ENCODE measurements at places on chromosomes 13 and 19.

GRCh38 chr19:48813123-48813913 is 2.5 kb upstream of the BCAT2 start:
- no peak for DNase-seq

GRCh38 chr19:12937093-12937926 is 1.1 kb upstream of the CALR start:
- DNase-seq: peak; percentile 59

DNA sequence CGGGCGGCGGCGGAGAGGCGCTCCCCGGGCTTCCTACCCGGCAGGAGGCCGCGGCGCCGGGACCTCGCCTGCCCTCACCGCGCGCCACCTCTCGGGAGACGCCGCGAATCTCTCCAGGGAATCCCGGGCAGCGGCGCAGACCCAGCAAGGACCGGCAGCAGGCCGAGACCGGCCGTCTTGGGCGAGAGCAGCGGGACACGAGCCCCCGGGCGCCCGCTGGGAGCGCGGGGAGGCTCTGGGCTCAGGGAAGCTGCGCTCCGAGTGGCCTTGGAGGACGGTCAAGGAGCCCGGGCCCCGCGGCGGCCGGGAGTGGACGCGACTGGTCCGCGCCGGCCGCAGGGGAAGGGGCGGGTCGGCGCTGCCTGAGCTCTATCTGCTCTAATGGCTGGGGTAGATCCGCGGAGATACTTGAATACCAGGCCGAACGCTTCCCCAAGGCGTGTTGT is 14.7 kb downstream of the CDX2 start:
- DNase-seq: peak; percentile 71

DNA sequence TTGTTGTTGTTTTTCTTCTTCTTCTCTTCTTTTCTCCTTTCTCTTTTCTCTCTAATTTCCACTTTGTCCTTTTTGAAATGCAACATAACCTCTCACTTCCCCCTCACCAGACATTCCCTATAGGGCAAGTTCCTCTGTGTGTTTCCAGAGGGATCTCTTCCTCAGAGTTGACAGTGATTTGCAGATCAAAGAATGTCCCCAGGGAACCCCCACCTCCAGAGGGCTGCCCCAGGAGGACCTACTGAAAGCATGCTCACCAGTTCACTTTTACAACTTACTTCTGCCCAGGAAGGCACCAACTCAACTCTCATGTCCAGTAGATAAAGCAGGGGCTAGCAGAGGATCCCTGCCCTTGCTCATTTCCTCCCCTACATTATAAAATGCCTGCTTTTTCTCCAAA is 1648.0 kb downstream of the PCDH9 start:
- DNase-seq: no peak

- no peak for DNase-seq
Measured at GRCh38 chr19:56398809-56399208, 5.3 kb upstream of the ZNF583 start.

DNA sequence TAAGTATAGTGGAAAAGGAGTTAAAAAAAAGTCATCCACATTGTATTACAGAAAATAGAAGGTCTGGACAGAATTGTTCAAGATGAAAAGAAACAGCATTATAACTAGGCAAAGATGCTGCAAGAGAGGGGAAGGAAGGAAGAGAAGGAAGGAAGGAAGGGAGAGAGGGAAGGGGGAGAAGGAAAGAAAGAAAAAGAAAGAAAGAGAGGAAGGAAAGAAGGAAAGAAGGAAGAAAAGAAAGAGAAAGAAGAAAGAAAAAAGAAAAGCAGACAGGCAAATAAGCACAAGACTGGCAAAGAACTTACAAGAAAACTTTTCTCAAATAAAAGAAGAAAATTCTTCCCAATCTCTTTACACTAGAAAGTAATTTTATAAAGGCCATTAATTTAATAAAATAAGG is 15.1 kb upstream of the FLT1 start:
- no peak for DNase-seq

- DNase-seq: no peak
Measured at GRCh38 chr19:339262-339887, 5.2 kb downstream of the MIER2 start.

DNA sequence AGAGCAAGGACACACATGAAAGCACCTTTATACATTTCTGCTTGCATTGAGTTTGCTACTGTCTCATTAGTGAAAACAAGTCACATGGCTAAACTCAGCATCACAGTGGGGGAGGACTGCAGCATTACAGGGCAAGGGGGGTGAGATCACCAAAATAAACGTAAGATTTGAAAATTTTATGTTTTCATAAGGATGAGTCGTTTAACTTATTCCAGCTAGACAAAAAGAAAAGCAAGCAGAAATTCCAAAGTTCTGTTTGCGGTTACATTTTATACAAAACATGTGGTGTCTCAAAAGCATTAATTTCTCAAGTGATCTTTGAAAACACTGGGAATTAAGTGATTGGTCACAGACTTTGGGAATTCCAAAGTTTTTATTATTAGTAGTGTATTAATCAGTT is 261.4 kb upstream of the RXFP2 start:
- DNase-seq: no peak

DNA sequence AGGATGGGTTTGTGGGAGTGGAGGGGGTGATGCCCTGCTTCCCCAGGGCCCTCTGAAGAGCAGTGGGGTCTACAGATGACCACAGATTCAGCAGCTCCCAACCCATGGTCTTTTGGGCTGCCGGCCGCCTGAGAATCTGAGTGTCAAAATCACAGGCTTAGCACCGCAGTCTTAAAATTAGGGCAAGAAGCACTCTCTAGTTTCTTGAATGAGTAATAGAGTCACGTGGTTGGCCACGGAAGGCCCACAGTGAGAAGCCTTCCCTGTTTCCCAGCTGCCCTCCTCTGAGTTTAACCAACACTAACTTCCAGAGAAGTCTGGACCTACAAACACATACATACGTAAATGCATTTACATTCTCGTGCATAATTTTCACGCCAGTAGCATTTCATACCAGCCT is 5.2 kb downstream of the PRMT1 start:
- no peak for DNase-seq

- DNase-seq: no peak
Measured at GRCh38 chr19:31516756-31517155, 167.5 kb upstream of the TSHZ3 start.

DNA sequence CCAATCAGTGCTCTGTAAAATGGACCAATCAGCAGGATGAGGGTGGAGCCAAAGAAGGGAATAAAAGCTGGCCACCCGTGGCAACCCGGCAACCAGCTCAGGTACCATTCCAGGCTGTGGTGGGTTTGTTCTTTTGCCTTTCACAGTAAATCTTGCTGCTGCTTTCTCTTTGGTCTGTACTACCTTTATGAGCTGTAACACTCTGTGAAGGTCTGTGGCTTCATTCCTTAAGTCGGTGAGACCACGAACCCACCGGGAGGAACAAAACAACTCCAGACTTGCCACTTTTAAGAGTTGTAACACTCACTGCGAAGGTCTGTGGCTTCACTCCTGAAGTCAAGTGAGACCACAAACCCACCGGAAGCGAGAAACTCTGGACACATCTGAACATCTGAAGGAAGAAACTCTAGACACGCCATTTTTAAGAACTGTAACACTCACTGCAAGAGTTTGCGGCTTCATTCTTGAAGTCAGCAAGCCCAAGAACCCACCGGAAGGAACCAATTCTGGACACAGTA is 16.5 kb upstream of the SPACA6 start:
- DNase-seq: no peak

DNA sequence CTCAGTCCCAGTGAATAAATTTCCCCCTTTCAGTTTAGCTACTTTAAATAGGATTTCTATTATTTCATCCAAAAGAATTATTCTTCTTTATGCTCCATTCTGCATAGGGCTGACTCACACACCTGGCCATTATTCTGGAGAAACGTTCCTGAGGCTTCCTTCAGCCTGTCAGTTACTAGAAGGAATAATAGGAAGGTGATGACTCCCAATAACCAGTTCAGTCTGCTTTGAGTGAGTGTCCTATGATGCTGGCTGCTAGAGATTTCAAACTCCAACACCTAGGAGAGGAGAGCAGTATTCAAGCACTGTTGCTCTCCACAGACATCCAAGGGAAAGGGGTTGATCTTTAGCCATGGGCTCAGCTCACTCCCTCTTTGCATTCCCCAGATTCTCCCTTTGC is 117.8 kb downstream of the KCTD12 start:
- DNase-seq: no peak

DNA sequence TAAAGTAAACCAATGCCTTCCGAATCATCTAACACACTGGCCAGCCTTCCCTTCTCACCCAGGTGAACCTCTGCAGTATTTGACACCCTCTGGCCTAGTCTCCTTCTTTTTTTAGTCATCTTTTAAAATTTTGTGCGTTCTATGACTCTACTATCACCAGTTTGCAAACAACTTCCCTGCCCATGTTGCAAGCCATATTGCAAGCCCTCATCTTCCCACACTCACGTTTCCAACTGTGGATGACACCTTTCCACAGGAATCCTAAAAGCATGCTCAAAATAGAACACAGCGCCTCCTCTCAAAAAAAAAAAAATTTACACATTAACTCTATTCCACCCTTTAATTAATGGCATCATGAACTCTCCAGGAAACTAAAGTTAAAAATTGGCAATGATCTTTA is 440.1 kb downstream of the EFNB2 start:
- no peak for DNase-seq

DNA sequence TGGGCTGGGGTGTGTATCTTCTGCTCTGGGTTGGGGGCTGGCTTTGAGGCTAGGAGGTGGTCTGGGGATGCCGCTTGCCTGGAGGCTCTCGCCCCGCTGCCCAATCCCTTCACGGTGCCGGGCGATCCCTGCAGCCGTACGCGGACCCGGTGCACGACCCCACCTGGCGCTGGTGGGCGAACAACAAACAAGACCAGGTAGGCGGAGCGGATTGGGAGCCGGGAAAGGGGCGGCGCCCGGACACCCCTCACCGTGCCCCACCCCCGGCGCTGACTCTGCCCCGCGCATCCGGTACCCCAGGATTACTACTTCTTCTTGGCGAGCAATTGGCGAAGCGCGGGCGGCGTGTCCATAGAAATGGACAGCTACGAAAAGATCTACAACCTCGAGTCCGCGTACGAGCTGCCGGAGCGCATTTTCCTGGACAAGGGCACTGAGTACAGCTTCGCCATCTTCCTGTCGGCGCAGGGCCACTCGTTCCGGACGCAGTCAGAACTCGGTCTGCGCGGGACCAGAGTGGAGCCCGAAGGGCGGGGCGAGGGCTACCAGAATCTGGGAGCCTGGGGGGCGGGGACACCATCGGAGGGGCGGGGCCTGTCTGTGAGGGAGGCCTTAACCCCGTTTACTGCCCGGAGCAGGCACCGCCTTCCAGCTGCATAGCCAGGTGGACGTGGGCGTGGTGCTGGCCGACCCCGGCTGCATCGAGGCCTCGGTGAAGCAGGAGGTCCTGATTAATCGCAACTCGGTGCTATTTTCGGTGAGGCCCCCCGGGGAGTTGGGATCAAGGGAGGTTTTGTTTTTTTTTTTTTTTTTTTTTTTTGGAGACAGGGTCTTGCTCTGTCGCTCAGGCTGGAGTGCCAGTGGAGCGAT is 12.1 kb upstream of the PSMD8 start:
- DNase-seq: peak; percentile 33

DNA sequence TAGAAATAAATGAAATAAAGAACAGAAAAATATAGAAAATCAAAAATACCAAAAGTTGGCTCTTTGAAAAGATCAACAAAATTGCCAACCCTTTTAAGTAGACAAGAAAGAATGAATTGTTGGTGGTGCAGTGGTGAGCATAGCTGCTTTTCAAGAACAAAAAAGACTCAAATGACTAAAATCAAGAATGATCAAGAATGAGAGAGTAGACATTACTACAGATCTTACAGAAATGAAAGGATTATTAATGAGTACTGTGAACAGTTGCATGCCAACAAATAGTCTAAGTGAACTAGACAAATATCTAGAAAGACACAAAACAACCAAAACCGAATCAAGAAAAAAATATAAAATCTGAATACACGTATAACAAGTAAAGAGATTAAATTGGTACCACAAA is 53.9 kb downstream of the FNDC3A start:
- no peak for DNase-seq

GRCh38 chr13:20989656-20990321 is 71.6 kb downstream of the LATS2 start:
- DNase-seq: no peak

DNA sequence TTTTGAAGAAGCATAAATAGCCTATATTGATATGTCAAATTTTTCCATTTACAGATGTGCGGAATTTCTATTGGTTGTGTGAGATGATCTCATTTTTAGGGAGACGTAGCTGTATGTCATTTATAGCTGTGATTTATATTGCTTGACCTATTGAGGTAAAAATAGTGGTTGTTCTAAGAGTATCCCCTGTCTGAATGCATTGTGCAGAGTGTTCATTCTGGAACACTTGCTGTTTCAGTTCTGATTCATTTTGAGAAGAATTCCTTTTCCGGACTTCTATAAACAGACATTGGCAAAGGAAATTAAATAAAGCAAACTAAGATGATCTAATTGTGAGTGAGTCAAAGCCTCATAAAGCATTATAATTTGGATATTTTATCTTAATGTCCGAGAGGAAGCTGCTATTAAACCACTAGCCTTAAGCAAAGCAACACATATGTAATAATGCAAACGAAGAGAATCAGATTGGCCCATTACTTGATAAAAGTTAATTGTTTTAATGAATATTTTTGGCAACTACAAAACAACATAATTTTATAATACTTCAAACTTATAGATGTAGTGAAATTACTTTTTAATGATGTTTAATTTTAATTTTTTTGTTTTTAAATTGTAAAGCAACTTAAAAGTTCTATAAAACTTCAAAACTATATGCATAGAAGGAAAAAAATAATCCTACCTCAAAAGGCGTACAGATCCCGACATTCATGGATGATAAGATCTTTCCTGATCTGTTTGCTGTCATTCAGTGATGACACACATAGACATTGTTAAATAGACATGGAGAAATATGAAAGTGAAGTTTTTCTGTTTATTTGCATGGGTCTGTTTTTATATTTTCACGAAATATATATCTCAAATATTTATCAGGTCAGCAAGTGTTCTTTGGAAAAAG is 942.6 kb upstream of the SLC10A2 start:
- no peak for DNase-seq

GRCh38 chr19:43634872-43635560 is 4.6 kb downstream of the CADM4 start:
- DNase-seq: no peak
